ENCODE measurements at places on chromosomes 12 and 14. TPM values are rescaled to one million over a fixed set of nuclear protein-coding genes. Genes with fewer than 3 reads are reported as not detected.

- DNase-seq, result no peak
Observed at GRCh38 chr12:94872007-94872653, 131.4 kb downstream of the NDUFA12 start.

DNA sequence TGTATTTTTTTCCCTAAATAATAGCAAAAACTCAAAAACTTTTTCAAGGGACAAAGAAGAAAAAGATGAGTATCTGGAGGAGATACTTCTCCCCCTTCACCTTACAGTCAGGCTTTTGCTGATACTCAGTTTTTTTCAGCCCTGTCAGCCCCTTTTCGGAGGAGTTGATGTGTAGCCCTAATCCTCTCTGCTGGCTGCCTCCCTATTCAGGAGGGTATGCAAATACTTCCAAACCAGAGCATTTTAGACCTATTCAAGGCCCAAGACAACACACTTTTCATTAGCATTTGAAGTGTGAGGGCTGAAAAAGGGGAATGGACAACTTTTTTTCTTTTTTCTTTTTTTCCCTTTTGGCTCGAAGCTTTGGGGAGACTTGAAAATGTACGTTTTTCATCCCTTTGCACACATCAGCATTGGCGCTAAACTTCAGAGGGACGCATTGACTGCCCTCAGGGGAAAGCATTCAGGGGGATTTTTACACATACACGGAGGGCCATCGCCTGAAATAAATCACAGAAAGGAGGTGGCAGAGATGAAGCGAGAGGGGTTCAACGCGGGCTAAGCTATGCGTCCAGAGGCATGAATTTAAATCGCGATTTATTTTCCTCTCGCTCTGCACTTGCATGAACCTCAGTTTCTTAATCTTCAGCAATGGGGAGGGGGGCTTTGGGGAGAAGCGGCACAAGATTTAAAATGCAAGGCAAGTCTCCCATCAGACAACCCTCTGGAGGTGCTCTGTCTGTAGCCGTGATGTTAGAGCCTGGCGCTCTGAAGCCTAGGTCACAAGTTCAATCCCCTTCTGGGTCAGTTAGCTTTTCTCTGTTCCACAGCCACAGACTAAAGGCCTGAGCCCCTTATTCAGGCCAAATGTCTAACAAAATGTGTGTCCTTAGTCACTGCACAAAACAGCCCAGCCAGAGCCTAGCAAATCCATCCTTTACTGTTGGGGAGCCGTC lies 86.3 kb downstream of the ASCL1 start:
- no peak for DNase-seq

GRCh38 chr12:81080431-81080983 lies 2.6 kb downstream of the ACSS3 start:
- peak; percentile 30 for DNase-seq

- peak; percentile 48 for DNase-seq
Observed at GRCh38 chr14:53432378-53432802, 279.3 kb upstream of the DDHD1 start.

- no peak for DNase-seq
Observed at GRCh38 chr14:23089498-23090253, 5.3 kb downstream of the ACIN1 start.

DNA sequence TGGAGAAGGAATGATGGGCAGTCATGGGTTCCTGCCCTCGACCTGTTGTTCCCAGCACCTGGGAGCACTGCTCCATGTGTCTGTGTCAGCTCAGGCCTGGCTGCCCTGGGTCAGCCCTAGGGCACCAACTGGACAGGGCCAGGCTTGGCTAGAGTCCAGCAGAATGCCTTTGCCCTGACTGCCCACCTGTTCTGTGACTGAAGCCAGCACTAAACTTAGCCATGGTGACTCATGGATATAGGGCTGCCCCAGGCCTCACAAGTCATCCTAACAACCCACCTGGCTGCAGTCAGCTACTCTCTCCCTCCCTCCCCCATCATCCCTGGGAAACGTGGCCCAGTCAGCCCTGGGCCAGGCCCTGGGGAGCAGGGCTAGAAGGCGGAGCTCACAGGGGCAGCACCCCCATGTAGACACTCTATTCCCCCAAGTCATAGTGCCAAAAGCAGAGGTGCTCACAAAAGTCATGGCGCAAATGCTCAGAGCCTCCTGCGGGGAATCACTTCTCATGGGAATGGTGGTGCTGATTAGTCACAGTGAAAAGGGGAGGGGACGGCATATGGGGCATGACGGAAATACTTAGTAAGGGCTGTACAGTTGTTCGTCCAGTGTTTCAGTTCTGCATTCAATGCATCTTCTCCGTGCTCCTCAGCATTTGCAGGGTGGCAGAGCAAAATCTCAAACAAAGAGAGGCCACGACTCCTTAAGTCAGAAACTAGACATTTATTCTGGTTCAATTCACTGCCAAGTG lies 52.0 kb upstream of the NTF3 start:
- DNase-seq, result peak; percentile 98

GRCh38 chr14:102667703-102668102 lies 75.3 kb downstream of the RCOR1 start:
- no peak for DNase-seq

- peak; percentile 30 for DNase-seq
Observed at GRCh38 chr14:35331605-35332516, 39.7 kb downstream of the PSMA6 start.

GRCh38 chr12:68611094-68611805 lies 551 bp downstream of the RAP1B start:
- DNase-seq, result peak; percentile 68

DNA sequence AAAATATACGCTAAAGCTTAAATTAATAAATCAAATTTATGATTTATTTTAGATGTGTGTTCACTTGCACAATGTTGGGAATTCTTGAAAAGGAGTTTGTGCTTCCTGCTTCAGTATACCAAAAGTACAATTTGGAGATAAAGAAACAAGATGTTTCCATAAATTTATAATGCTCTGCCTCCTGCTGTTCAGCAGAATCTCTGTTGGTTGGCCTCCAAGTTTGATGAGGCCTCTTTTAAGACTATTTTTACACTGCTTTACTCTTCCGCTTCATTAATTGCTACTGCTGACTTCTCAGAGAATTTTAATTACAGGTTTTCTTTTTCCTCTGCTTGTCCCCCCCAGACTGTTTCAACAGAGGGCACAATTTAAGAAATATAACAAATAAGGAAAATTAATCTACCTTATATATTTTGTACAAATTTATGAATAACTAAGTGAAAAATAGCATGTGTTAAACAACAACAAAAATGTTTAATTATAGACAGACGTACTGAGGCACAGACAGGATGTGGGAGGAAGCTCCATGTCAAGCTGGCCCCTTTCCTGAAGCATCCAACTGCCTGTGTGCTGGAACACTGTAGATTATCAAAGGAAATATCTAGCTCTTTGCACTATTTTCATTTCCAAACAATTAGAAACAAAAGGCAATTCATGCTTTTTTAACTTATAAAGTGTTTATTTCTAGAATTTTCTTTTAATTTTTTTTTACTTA lies 83.9 kb downstream of the PIK3C2G start:
- no peak for DNase-seq

DNA sequence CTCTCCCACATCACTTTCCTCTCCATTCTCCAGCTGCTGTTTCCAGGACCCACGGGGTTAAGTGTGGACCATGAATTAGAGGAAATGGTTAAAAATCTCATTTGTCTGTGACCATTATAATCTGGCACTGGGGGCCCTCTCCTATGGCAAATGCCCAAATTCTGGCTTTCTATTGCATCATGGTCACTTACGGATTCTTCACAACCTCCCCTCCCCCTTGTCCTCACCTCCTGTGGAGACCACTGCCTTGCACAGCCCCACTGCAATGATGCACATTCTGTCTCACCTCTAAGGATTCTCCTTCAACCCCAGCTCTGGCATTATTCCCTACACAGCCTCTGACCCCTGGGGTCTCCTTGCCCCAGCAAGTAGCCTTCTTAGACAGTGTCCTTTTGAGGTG lies 18.9 kb downstream of the BCAT1 start:
- DNase-seq, result no peak

- DNase-seq, result no peak
Observed at GRCh38 chr14:21264025-21264801, 5.0 kb downstream of the HNRNPC start.

DNA sequence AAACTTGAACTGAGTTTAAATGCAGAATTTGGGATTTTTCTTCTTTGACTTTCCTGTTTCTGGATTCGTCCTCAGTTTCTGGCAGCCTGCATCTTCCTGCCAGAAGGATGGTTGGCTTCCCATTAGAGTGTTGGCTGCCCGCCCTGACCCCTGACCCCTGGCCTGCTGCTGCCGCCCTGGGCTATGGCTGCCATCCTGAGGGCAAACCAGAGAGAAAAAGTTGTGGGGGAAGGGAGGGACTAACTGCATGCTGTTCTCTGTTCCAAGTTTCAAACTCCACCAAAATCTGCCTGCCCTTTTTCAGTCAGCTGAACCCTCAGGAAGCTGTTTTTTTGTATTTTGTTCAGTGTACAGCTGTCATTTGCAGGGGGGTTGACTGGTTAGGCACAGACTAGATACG lies 48.4 kb downstream of the FNTB start:
- DNase-seq, result peak; percentile 8

DNA sequence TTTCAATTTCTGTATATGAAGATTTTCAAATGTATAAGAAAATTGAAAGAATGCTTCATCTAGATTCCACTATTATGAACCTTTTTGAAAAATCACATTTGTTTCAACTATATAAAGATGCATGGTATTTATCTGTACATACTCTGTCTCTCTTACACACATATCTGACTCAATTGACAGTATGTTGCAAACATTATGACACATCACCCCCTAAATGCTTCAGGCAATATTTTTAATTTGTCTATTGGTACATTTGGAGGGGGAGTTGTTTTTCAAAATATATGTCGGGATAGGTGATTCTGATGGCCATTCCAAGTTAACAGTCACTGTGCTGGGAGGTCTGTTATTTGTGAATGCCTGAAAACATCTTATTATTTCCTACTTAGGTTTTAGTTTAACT lies 14.4 kb downstream of the PCNX1 start:
- DNase-seq, result no peak

- no peak for DNase-seq
Observed at GRCh38 chr14:68696266-68696665, 96.6 kb downstream of the ZFP36L1 start.

GRCh38 chr14:31084385-31084784 lies 58.2 kb upstream of the STRN3 start:
- DNase-seq, result no peak

DNA sequence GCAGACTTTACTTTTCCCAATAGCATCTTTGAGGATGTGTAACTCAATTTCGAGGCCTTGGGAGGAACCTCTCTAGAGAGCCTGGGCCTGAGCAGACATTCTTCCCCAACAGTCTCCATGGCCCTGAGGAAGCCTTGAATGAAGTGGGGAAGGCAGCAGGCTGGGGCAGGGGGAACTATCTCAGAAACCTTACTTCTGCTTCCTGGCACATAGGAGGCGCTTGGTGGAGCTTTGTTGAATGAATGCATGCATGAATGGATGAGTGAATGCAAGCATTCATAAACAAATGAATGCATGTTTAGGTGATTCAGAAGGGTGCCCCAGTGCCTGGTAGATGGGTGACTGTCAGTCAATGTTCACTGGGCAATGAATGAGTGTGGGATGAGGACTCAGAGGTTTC lies 58.3 kb downstream of the GALNT16 start:
- no peak for DNase-seq

DNA sequence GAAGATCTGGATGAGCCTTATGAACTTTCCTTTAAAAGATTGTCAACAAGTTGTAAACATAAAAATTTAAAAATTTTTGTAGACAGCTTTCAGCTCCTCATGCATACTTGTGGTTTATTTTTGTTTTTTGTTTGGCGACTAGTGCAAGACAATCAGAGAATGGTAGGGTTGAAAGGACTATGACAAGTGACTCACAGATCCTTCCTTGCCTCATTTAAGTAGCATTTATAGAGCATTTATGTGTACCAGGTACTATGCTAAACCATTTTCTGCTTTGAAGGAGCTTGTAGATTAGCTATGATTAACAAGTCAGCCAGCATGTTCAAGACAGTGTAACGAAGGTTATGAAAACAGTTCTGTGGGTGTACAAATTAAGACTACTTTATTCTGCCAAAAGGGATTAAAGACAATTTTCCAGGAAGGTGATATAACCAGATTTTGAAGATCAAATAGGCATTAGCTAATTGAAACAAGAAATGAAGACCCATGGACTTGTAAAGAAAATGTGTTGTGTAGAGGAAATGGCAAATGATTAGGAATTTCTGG lies 122.0 kb downstream of the PCNX1 start:
- no peak for DNase-seq

DNA sequence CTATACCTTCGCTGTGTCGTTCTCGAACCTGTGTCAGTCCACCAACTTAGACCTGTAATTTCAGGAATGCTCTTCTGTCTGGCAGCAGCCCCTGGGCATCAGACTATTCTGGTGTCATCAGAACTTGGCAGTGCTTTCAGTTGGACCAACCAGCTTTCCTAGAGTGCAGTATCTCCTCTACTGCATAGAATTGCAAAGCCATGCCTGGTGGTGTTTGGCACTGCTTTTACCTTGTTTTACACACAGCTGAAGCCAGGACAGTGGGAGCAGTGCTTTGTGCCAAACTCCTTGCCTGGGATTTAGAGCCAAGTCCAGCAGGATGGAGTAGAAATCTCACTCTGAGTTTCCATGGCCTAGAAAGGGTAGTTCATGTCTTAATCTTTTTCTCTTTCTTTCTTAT lies 1.5 kb downstream of the FLVCR2 start:
- DNase-seq, result peak; percentile 35

DNA sequence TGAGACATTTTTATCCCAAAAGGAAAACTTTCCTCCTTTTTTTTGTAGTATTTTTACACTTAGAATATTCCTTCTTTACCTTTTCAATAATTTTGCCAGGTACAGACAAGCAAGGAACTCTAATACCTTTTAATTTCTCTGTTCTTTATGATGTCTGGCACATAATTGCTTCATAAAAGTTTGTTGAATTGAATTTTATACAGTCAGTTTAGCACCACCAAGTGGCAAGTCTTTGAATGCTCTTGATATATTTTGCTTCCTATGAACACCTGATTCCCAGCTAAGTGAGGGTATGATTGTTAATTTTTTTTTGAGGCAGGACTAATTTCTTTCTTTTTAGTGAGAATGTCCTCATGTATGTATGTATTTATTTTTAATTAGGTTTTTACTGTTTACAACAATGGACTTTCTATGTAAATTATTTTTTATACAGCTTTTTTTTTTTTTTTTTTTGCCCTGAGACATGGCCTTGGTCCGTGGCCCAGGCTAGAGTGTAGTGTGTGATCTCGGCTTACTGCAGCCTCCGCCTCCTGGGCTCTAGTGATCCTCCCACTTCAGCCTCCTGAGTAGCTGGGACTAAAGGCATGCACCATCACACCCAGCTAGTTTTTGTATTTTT lies 6.9 kb downstream of the TBC1D15 start:
- peak; percentile 30 for DNase-seq

The ZNF605 gene
- 17.3 TPM for total RNA-seq

The NRIP2 gene
- total RNA-seq, result 0.64 TPM

The TMEM132C gene
- not detected for total RNA-seq

The TPCN1 gene
- 43.1 TPM for total RNA-seq

The HRK gene
- not detected for total RNA-seq

The RGS6 gene
- not detected for total RNA-seq

The LRTM2 gene
- not detected for total RNA-seq

The MSRB3 gene
- 47.3 TPM for total RNA-seq

The SERPINA10 gene
- not detected for total RNA-seq

The DRAM1 gene
- 5.6 TPM for total RNA-seq

The IGF1 gene
- 0.24 TPM for total RNA-seq

The CLEC4C gene
- total RNA-seq, result not detected

The ABCC9 gene
- total RNA-seq, result 10.1 TPM

The NTS gene
- total RNA-seq, result not detected
